ENCODE measurements at places on chromosomes 2 and 18.

- DNase-seq: no peak
Observed at GRCh38 chr2:212361174-212361756, 177.3 kb downstream of the ERBB4 start.

- DNase-seq: peak; percentile 29
Observed at GRCh38 chr2:1052771-1053191, 102.1 kb downstream of the SNTG2 start.

DNA sequence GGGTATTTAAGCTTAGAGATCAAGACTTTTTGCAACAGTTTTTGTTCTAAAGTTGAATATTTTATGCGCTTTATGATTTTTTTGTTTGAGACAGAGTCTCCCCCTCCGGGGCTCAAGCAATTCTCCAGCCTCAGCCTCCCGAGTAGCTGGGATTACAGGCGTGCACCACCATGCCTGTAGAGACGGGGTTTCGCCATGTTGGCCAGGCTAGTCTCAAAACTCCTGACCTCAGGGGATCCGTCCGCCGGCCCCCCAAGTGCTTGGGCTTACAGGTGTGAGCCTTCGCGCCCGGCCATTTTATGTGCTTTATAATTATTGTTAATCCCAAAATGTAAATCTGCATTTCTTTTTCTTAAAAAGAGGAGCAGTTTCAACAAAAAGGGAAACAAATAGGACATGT lies 29.0 kb downstream of the TBR1 start:
- DNase-seq: no peak

- DNase-seq: no peak
Observed at GRCh38 chr2:81675641-81676040, 1371.1 kb upstream of the LRRTM1 start.

GRCh38 chr18:59343926-59344325 lies 15.1 kb downstream of the LMAN1 start:
- no peak for DNase-seq

- no peak for DNase-seq
Observed at GRCh38 chr2:186591506-186591890, 1.6 kb downstream of the ITGAV start.

DNA sequence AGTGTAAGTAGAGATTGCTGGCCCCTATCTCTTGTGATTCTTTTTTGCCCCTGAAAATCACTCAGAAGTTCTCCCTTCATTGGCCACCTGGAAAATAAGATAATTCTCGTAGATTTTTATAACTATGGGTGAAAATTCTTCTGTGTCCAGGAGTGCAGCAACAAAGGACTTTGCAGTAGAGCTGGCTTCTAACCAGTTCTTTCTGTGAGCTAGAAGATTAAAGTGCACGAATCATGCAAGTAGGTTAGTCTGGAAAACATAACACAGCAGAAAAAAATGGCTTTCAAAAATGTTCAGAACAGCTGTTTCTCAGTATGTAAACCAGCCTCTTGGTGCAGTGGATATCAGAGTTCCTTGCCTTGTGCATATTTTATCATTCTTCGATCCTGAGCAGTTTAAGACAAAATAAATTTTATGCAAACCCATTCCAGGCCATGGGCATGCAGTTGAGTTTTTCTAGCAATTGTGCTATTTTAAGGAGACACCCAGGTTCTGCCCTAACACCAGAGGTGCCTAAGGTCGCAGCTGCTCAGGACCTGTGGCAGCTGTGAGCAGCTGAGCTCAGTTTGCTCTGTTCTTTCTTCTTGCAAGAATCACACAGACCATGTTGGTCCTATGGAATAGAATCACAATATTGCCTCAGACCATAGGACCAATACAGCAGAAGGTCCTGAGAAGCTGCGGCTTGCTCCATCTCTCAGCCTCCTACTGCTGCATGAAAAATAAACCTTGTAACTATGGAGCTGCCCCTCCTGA lies 80.9 kb upstream of the BCL2L11 start:
- DNase-seq: no peak

DNA sequence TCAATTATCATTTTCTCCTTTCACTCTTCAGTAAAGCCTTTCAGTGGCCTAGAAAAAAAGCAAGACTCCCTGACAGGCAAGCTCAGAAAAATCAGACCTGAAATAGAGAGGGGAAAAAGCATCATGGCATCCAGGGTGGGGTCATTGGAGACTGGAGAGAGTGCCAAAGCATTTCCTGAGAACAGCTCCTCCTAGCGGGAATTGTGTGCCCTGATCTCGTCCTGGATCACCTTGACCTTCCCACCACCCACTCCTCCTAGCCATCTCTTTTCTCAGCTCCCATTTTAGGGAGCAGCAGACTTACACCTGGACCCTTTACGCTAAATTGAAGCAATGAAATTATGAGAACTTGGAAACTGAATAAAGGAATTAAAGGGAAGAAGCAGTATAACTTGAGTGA lies 176.6 kb downstream of the VWC2L start:
- no peak for DNase-seq
